ENCODE measurements at places on chromosomes 13 and 19. TPM values are rescaled to one million over a fixed set of nuclear protein-coding genes. Genes with fewer than 3 reads are reported as not detected.

GRCh38 chr13:52446265-52446664 lies 4.2 kb downstream of the VPS36 start:
- DNase-seq = no peak

Gene CYP4F3
- total RNA-seq = not detected

DNA sequence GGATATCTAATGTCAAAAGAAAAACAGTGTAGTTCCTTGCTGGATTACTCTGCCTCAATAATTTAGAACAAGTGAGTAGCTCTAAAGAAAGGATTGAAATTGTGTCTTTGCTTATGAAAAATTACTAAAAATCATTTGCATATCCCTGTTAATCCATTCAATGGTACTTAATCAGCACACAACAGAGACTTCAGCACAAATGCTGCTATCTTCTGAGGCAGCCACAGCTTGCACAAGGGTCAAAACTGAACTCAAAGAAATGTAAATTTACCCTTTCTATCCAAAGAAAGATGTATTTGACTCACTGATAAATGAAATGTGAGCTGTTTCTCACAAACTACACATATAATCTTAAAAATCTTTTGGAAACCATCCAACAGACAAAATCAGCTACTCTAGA lies 116.2 kb downstream of the LHFPL6 start:
- DNase-seq = no peak

GRCh38 chr13:113041293-113041690 lies 64.3 kb upstream of the F7 start:
- DNase-seq = no peak

Gene SPHK2
- total RNA-seq = 99.5 TPM

GRCh38 chr19:990746-991145 lies 6.6 kb downstream of the WDR18 start:
- no peak for DNase-seq

Gene FFAR3
- total RNA-seq = not detected

Gene PRRG2
- 2.6 TPM for total RNA-seq

Gene NANOS3
- total RNA-seq = not detected

Gene CYP2S1
- 34.2 TPM for total RNA-seq

Gene LILRA1
- total RNA-seq = not detected

- DNase-seq = no peak
These were observed 23.0 kb downstream of the GTF2F2 start for GRCh38 chr13:45143346-45143751.

DNA sequence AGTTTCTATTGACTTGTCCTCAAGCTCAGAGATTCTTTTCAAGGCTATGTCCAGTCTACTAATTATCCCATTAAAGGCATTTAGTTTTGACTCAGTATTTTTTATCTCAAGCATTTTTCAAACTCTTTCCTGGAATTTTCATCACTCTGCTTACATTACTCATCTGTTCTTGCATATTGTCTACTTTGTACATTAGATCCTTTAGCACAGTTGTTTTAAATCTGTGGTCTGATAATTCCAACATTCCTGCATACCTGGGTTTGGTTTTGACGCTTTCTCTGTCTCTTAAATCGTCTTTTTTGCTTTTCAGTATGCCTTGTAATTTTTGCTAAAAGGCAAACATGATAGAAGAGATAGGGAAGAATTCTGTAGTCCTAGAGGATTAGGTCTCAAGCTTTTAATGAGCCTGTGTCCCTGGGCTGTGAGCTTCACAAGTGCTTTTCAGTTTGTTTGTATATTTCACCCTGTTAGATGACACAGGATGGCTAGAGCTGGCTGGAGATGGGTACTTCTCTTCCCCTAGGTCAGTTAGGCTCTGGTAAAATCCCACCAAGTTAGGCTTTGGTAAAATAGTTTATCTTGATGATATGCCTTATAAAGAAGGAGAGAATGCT lies 46.1 kb upstream of the GPC6 start:
- no peak for DNase-seq

GRCh38 chr19:5269926-5270325 lies 70.7 kb downstream of the PTPRS start:
- no peak for DNase-seq

Gene LYPD5
- not detected for total RNA-seq

DNA sequence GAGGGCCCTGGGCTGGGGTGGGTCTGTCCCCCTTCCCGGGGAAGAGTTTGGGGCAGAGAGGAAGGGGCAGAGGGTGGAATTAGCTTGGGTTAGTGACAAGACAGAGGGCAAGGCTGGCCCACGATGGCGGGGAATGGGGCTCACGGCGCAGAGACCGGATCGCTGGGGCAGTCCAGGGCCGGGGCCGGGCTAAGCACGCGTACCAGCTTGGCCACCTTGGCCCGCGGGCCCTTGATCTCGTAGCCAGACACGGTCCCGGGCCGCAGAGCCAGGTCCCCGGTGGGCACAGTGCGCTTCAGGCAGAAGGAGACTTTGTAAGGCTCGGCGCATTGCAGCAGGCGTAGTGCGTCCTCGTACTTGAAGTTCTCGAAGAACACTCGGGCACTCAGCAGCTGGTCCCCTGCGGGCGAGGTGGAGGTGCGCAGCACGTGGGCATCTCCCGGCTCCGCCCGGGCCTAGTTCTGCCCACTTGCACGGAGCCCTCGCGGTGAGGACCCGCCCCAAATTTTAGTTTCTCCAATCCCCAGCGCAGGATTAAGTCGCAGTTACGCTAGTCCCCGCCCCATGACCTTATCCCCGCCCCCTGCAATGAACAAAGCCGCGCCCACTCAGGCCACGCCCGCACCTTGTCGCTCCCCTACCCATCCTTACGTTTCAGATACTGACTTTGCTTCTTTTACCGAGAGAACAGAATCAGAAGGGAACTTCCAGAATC lies 8.6 kb upstream of the HIPK4 start:
- DNase-seq = peak; percentile 96

DNA sequence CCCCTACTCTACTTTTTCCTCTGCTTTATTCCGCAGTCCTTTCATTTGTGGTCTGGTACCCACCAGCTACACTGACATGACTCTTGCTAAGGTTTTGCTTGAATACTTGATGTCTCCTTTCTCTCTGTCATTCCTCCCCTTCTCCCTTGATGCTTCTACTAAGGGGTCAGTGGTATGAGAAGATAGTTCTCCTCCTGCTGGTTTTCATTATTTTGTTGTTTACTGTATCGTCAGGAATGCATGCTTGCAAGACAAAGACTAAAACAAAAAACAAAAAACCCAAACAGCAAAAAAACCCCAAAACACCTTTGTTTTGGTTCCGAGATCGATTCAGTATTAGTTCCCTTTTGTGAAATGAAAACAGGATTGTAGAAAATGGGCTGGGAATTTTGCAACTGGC lies 59.5 kb downstream of the PCCA start:
- no peak for DNase-seq

DNA sequence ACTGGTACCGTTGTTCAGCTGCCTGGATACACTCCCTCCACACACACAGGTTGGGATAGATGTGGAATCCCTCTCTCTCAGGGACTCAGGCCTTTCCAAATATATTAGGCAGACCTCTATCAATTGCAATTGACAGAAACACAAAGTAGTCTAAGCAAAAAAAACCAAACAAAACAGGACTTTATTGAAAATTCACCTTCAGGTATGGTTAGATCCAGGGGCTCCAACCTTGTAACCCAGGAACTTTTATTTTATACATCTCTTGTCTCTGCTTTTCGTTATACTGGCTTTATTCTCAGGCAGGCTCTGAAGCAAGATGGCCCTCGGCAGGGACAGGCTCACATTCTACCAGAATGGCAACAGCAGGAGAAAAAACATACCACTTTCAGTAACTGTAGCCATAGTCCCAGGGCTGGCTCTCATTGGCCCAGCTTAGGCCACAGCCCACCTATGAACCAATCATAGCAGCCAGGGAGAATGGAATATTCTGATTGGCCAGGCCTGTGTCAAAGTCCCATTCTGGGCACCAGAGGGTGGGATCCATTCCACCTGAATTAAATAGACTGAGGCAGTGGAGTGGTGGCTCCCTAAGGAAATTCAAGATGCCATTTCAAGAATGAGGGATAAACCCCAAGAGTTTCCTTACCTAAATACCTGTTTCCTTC lies 13.1 kb upstream of the CEACAM19 start:
- no peak for DNase-seq

- DNase-seq = no peak
These were observed 67.1 kb upstream of the HTR2A start for GRCh38 chr13:46963904-46964303.

- no peak for DNase-seq
These were observed 114.0 kb downstream of the UQCRFS1 start for GRCh38 chr19:29098863-29099481.

Gene SLC5A5
- total RNA-seq = 0.21 TPM

Gene ADGRE2
- 0.07 TPM for total RNA-seq

- DNase-seq = peak; percentile 93
These were observed 68.7 kb downstream of the ZAR1L start for GRCh38 chr13:32246468-32246867.

Gene SCN1B
- total RNA-seq = 1.2 TPM

DNA sequence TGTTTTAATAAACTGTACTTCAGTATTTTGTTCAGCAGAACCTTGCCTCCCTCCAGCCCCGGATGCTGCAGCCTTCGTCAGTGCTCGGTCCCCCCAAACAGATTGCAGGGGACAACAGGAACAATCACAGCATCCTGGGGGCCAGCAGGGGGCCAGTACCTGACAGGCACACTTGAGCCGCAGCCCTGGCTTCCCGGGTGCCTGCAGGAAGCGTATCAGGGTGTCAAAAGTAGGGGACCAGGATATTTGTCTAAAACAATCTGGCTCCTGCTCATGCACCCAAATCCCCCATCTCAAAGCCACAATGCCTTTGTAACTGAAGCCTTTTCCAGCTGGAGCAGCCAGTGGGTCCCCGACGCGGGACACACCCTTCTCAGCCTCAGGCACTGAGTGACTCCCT lies 167.5 kb upstream of the TSHZ3 start:
- no peak for DNase-seq

DNA sequence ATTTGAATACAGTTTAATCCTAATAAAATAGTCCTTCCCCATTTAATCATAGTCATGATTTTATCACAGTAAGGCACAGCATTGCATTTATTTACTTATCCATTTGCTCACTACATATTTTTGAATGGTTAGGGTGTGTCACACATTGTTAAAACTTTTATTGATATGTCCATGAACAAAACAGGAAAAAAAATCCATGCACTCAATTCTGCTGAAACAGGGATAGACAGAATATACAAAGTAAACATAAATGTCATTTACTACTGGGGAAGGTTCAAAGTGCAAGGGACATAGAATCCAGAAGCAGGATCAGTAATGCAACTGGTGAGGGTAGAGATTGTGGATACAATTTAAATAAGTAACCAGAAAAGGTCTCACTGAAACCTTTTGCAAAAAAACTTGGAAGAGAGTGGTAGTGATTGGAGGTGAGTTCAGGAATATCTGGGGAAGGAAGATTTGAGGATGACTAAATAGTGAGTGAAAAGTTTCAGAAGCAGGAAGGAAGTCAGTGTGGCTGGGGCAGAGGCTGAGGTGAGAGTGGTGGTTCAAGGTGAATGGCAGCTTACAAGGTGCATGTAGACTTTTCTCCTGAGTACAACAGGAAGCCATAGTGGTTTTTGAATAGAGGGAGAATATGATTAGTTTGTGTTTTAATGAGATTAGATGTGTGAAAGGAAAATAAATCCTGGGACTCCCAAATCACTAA lies 387.2 kb upstream of the ATXN8OS start:
- DNase-seq = no peak

DNA sequence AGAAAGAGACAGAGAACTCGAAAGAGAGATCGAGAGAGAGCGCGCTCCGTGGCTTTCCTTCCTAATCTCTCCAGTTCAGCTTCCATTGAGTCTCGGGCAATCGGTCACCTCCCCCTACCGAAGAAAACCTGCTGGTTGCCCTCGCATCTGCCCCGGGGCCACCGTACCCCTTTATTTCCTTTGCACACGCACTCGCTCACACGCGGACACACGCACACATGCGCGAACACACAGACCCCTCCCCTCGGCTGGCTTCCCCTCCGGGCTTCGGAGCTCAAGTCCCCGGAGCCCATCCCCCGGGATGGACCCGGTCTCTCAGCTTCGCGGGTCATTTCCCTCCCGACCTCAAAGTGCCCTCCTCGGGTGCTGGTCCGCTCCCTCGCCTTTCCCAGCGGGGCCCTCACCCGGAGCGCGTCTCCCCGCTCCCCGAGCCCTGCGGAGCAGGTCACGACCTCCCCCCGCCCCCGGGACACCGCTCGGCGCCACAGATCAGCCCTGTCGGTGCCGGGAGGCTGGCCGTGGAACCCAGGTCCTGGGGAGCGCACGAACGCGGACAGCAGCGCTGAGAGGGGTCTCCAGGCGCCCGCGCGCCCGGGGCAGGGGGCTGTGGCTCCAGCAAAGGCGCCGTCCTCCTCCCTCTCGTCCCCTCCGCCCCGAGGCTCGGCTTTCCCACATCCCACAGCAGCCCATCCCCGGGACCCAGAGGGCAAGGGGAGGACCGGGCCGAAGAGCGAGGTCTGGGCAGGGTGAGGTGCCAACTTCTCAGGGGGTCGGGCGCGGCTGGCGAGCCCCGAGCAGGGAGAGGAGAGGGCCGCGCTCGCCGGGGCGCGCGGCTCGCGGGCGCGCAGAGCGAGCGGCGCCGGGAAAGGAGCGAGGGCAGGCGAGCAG lies 1.8 kb downstream of the DACH1 start:
- peak; percentile 77 for DNase-seq

Gene IZUMO2
- not detected for total RNA-seq

DNA sequence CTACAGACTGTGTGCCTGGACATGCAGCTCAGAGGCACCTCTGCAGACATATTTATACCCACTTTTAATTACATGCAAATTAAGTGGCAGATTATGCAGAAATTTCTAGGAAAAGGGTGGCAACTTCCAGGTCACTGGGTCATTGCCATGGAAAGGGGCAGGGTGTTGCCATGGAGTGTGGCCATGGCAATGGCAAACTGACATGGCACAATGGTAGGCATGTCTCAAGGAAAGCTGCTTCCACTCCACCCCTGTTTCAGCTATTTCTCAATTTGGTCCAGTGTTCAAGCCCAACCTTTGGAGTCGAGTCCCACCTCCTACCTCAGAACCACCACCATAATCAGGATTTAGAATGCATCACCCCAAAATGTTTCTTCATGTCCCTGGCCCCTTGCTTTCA lies 170.7 kb upstream of the TSHZ3 start:
- DNase-seq = no peak

- DNase-seq = no peak
These were observed 38.1 kb downstream of the HTR2A start for GRCh38 chr13:46858776-46859175.

DNA sequence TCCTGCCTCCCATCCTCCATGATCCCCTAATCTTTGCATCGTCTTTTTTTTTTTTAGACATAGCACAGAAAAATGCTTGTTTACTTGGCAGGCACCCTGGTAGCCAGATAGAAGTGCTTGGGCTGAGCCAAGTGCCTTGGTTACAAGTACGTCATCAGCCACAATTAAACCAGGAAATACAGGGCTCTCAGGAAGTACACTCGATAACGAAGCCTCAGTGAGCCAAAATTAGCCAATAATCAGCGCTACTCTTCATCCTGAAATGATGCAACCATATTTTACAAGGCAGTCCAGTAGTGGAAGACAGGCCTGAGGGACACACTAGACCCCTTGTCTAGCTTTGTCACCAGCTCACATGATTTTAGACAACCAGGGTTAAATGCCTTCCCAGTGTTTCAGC lies 194.0 kb upstream of the NBEA start:
- DNase-seq = no peak
